ENCODE measurements at places on chromosomes 7 and 10. TPM values are rescaled to one million over a fixed set of nuclear protein-coding genes. Genes with fewer than 3 reads are reported as not detected.

DNA sequence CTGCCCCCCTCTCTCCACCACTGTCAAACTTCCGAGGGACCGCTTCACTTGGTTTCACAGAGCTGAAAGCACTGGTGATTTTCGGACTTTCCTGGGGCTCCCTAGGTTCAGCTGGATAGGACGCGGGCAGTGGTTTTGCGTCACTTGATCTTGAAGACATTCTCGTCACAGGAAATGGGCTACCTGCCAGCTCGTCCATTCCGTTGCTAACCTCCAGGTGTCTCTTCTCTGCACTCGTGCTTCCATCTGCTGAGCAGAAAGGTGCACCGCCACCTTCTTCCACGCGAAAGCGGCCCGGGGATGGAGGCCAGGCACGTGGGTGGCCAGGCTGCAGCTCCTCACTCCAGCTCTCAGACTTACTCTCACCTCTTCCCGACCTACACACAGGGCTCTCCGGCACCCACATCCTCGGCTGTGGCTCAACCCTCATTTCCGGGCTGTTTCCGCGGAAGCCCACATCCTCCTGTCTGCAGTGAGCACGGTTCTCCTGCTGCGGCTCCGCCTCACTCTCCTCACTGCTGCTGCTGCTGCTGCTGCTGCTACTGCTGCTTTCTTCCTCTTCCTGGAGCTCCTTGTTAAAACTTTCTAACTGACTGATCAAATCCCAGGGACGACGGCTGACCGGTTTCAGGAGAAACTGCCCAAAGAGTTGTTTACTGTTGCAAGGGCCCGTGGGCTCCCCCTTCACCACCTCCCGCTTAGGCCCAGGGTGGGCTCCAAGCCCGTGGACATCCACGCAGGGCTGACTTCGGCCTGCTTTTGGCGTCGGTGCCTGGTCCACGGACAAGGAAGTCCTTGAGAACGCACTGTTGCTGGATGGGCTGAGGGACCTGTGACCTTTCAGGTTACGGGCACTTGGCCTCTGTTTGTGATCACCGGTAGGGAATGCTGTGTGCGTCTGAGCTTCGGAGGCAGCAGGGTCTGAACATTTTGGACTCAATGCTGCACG is 32.1 kb downstream of the JCAD start:
- DNase-seq = peak; percentile 95

- DNase-seq = no peak
Observed at GRCh38 chr7:82126576-82126975, 317.0 kb downstream of the CACNA2D1 start.

DNA sequence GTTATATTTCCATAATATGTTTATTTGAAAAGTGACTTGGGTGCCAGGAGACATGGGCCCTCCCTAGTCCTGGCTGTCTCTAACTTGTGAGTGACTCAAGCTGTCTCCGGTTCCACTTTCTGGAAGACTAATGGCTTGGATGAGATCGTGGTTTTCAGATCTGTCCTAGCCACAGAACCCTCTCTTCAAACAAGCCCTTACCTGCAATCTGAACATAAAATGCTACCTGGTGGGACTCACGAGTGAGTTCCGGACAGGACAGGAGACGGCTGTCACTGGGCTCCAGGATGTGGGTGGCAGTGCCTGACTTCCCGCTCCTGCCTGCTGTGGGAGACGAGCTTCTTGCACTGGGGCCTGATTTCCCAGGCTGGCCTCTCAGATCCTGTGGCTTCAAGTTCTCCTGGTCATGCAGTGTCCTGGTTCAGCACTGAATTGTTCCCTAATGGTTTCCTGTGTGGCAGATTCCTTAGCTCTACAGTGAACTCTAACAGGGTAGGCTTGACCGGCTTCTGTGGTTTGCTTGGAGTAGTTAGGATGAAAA is 26.0 kb upstream of the PFKFB3 start:
- no peak for DNase-seq

STEAP1B gene
- total RNA-seq = 0.30 TPM

GRCh38 chr7:4072161-4072925 is 609.8 kb upstream of the FOXK1 start:
- no peak for DNase-seq

DNA sequence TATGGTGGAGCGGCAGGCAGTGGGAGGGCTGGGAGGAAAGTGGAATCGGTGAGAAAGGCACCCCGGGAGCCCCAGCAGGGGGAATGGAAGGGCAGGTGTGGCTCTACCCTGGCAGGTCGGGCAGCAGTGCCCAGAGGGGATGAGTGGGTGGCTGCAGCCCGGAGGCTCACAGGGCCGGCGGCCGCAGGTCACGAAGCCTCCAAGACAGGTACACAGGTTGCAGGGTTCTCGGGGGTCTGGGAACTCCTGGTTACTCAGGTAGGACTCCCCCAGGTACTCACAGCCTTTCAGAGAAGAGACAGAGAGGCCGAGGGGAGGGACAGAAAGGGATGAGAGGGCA is 21.8 kb downstream of the KCP start:
- DNase-seq = no peak

- no peak for DNase-seq
Observed at GRCh38 chr10:97915346-97916131, 65.9 kb downstream of the GOLGA7B start.

All from activated T-helper 2 cell treated with anti-CD3 and anti-CD28 coated beads, Interferon-gamma antibody, Interleukin-2, Interleukin-4, amounts not matched to agents 10 μg/mL and 5 μg/mL and 100 μg/mL, durations not matched to agents 14 hours and 24 hours and 36 hours (primary cell).